ENCODE measurements at places on chromosomes 16 and 17.

- ATAC-seq = no peak
Observed at GRCh38 chr16:81946206-81946605, 65.1 kb downstream of the SDR42E1 start.

- ATAC-seq = no peak
Observed at GRCh38 chr16:11360641-11361373, 15.5 kb downstream of the RMI2 start.

DNA sequence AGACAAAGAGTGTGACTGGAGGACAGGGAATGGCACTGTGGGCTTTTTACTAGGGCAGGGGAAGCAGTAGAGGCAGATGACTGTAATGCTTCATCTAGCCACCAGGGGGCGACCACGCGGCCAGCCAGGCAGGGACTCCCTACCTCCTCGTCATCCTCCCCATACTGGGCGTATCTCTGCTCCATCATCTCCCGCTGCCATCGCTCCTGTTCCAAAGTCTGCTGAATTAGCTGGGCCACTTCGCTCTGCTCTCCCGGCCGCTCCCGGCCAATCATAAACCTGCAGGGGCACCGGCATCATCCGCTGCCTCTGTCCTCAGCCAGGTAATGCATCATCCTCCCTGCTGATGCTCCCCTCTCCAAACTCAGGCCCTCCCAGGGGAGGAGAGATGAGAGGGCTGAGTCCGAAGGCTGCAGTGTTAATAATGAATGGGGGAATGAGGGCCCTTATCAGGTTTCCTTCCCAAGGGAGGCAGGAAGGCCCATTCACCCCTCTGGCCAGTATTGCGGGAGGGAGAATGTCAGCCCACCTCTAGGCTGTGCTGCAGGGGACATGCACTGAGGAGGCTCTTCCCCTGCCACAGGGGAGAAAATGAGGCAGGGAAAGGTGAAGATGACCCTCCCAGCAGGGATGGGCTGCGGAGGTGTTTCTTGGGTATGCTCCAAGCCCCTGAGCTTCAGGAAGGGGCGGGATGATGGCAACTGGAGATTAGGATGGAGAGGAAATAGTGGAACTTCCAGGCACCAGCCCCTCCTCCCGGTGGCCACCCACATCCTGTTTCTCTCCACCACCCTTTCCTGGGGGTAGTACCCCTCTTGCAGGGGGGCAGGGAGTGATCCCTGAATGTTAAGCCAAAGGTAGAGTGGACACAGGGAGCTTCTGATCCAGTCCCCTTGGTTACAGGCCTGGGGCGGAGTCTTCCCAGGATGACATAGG lies 10.3 kb upstream of the SAMD14 start:
- peak; percentile 75 for ATAC-seq

DNA sequence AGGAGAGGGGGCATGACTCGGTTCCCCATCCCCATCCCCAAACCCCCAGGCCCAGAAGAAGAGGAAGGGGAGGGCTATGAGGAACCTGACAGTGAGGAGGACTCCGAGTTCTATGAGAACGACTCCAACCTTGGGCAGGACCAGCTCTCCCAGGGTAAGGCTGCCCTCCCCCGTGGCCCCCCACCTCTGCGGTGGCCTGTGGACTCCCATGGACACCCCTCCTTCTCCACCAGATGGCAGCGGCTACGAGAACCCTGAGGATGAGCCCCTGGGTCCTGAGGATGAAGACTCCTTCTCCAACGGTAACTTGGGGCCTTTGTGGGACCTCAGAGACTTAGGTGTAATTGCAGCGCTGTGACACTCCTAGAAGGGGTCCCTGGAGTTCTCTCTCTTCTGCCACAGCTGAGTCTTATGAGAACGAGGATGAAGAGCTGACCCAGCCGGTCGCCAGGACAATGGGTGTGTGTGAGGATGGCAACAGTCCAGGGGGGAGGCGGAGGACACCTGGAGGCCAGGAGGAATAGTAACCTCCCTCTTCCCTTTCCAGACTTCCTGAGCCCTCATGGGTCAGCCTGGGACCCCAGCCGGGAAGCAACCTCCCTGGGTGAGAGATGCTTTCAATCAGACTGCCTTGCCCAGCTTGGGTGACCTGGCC lies 5.6 kb downstream of the CD19 start:
- ATAC-seq = no peak

DNA sequence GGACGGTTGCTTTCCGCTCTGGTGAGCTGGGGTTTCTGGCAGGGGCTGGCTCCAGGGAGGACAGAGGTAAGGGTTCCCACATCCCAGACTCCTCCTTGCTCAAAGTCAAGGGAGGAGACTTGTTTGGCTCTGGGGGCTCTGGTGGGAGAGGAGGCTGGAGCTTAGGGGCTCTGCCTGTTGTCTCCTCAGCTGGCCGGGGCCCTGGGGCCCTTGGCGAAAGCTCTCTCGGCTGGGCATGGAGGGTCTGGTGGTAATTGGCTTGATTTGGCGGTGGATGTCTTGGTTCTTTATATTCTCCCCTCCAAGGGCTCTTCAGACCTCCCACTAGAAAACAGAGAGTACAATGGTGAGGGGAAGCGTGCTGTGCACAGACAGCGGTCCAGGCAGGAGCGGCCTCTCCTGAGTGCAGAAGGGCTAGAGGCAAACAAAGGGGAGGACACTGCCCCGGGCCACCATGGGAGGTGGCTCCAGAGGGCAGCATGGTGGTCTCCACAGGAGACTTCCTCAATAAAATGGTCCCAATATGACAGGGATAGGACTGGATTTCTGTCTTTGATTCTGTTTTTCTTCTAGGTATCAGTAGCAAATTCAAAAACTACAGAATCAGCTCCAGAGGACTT lies 5.7 kb upstream of the SPATA32 start:
- ATAC-seq = no peak

DNA sequence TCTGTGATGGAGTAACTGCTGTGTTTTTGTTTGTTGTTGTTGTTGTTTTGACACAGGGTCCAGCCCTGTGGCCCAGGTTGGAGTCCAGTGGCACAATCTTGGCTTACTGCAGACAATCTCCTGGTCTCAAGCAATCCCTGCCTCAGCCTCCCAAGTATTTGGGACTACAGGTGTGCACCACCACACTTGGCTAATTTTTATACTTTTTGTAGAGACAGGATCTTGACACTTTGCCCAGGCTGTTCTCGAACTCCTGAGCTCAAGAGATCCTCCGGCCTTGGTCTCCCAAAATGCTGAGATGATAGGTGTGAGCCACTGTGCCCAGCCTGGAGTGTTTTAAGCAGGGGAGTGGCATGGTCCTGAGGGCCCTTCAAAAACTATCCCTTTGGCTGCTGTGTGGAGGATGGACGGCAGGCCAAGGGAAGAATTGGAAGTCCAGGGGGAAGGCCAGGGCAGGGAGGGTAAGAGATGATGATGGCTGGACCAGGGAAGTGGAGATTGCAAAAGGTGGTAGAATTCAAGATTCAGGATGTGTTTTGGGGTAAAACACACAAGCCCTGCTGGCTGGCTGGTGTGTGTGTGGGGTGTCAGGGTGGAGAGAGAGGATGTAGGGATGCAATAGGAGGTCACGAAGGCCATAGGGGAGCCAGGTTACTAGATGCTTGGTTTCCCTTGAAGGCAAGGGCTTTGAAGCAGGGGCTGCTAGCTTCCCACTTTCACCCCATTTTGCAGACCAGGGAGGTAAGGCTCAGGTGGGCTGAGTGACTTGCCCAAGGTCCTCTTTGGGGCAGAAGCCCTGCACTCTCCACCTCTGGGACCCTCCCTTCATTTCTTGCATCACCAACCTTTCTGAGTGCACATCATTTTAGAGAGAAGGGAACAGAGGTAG lies 18.8 kb upstream of the PLLP start:
- ATAC-seq = no peak

GRCh38 chr16:21150375-21151001 lies at the start of gene DNAH3:
TSS of gene DNAH3 (minus strand) at chr16:21150846. CDS start at chr16:21150319, 527 bp downstream.
- peak; percentile 85 for ATAC-seq

- ATAC-seq = no peak
Observed at GRCh38 chr17:38693700-38694329, 11.3 kb upstream of the MLLT6 start.

- no peak for ATAC-seq
Observed at GRCh38 chr17:81563861-81564586, 11.9 kb upstream of the FAAP100 start.

GRCh38 chr16:85522842-85523601 lies 90.1 kb upstream of the GSE1 start:
- no peak for ATAC-seq

DNA sequence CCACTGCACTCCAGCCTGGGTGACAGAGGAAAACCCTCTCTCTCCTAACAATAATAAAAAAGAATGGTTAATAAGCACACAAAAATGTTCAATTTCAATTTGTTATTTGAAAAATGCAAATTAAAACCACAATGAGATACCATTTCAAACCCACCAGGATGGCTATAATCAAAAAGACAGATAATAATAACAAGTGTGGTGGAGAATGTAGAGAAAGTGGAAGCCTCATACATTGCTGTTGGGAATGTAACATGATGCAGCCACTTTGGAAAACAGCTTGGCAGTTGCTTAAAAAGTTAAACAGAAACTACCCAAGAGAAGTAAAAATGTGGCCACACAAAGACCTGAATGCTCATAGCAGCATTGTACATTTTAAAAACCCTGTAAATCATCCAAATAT lies 51.8 kb upstream of the MAP3K14 start:
- ATAC-seq = no peak

DNA sequence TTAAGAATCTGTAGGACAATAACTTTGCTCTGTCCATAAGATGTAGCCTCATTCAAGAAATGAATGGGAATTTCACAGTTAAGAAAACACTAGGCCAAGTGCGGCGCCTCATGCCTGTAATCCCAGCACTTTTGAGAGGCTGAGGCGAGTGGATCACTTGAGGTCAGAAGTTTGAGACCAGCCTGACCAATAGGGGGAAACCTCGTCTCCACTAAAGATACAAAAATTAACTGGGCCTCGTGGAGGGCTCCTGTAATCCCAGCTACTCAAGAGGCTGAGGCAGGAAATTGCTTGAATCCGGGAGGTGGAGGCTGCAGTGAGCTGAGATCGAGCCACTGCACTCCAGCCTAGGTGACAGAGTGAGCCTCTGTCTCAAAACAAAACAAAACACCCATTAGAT lies 19.9 kb upstream of the RSL1D1 start:
- no peak for ATAC-seq

- peak; percentile 98 for ATAC-seq
Observed at GRCh38 chr17:58692239-58693055, at the start of gene RAD51C. TSS of gene RAD51C (plus strand) at chr17:58692602. CDS start at chr17:58692644, 42 bp downstream.

- ATAC-seq = peak; percentile 7
Observed at GRCh38 chr17:29138971-29139691, 41.1 kb downstream of the MYO18A start.

GRCh38 chr16:75296606-75297005 lies 45.2 kb upstream of the BCAR1 start:
- no peak for ATAC-seq

DNA sequence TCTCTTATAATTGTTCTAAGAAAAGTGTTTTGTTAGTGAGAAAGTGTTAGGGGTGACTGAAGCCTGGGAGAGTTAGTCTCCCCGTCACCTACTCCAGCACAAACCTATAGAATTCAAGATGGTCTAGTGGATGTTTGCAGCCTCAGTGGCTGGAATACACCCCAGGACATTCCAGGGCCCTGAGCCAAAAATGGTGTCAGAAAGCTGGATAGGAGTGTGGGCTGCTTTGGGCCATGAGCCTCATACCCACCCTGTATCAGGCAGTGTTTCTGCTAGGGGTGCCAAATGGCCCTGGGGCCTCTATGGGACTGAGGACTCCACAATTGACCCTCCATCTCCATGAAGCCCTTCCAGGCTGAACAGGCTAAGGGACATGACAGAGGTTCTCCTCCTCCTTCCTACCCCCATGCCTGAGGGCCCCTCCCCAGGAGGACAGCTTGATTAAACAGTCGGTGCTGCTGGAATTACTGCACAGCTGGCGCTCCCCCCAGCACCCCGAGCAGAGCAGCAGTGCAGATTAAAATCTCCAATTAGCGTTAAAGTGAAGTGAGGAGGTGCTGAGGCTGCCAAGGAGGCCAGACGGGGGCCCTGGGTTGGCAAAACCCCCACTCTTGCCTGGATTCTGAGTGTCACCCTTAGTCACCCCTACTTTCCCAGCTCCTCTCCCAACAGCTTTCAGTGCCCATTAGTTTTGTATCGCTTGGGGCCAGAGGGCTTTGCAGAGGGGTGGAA lies 59.1 kb downstream of the NEUROD2 start:
- no peak for ATAC-seq

- ATAC-seq = no peak
Observed at GRCh38 chr16:87602001-87602775, at the start of gene JPH3. TSS of gene JPH3 (plus strand) at chr16:87602508. CDS start at chr16:87603147, 639 bp downstream.

DNA sequence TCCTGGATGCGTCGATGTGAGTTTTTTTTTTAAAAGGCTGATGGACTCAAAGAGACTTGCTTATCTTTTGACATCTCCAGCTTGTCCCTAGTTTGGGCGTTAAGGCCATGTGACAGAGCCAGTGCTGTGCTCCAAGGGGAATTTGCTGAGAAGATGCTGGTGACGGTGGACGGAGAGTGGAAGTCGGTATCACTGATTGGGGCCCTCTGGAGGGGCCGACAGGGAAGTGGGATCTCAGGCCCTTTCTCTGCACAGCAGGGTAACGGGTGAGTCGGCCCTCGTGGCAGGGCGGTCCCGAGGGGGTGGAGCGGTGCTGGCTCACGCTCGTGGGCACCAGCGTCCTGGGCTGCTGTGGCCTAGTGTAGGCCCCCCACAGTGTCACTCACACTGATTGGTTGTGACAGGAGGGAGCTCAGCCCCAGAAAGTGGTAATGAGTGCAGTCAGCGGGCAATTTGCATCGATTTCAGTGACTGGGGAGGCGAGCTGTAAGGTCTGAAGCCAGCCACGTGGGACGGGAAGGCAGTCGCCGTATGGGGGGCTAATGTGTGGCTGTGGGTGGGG lies 91.3 kb downstream of the TBC1D16 start:
- ATAC-seq = no peak

- no peak for ATAC-seq
Observed at GRCh38 chr16:88662222-88662842, 559 bp downstream of the MVD start.

GRCh38 chr16:68645494-68646388 lies 631 bp downstream of the CDH3 start:
- peak; percentile 43 for ATAC-seq

DNA sequence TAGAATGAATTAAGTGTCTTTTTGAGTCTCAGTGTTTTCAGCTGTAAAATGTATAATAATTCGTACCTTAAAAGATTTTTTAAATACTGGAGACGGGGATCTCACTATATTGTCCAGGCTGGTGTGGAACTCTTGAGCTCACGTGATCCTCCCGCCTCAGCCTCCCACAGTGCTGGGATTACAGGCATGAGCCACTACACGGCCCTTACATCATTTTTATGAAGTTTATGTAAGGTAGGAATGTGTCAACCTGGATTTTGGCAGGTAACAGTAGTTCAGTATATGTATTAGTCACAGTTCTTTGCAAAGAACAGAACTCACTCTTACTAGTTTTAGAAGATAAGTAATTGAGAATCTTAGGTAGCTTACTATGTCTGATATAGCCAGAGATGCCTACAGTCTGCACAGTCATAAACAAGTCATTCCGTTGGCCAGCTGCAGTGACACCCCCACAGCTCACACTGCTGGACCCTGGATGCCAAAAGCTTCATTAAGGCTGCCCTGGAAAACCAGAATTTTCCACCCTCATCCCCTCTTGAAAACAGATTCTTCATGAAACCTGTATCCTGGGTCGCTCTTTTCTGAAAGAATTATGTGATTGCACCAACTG lies 583 bp upstream of the COX6A2 start:
- ATAC-seq = peak; percentile 78

All from esophagus mucosa (tissue), 1 donor.